ENCODE measurements at places on chromosomes 1 and 21.

DNA sequence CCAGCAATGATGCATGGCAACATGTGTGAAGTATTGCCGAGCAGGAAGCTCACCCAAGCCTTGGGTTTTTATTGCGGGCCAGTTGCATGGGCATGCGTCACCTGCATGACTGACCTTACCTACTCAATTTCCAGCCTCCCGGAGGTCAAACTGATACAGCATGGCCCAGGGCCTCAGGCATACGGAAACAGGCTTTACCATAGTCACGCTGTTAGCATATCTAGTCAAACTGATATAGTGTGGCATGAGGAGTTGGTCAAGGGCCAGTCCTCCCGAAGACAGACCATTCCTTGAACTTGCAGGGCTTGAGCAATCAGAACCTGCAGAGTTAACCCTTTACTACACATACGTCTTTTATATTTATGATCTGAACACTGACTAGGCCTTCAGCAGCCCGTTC, 6.4 kb upstream of the DUSP12 start:
- no peak for DNase-seq

- DNase-seq: peak; percentile 63
Measured at GRCh38 chr1:112388436-112388835, 7.6 kb upstream of the CTTNBP2NL start.

- DNase-seq: no peak
Measured at GRCh38 chr21:37294679-37295078, 27.5 kb upstream of the VPS26C start.

- no peak for DNase-seq
Measured at GRCh38 chr1:34278211-34278610, 101.5 kb downstream of the C1orf94 start.

GRCh38 chr1:17671314-17671705, 83.8 kb upstream of the ACTL8 start:
- DNase-seq: no peak

GRCh38 chr1:98707556-98707955, 46.0 kb downstream of the SNX7 start:
- DNase-seq: no peak

DNA sequence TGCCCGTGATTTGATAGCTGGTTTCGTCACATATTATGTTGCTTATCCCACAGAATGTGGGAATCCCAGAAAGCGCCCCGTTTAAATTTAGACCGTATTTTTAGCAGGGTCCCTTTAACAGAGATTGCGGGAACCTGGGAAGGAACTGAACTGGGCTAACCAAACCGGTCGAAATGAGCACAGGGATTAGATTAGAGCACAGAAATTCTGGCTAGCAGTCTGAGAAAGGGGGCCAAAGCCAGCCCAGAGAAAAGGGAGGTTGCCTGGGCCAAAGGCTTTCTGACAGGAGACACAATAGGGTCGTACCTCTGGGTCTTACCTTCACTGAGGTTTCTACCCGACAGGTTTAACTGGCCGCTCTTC, 327 bp downstream of the LRRC40 start:
- DNase-seq: no peak

DNA sequence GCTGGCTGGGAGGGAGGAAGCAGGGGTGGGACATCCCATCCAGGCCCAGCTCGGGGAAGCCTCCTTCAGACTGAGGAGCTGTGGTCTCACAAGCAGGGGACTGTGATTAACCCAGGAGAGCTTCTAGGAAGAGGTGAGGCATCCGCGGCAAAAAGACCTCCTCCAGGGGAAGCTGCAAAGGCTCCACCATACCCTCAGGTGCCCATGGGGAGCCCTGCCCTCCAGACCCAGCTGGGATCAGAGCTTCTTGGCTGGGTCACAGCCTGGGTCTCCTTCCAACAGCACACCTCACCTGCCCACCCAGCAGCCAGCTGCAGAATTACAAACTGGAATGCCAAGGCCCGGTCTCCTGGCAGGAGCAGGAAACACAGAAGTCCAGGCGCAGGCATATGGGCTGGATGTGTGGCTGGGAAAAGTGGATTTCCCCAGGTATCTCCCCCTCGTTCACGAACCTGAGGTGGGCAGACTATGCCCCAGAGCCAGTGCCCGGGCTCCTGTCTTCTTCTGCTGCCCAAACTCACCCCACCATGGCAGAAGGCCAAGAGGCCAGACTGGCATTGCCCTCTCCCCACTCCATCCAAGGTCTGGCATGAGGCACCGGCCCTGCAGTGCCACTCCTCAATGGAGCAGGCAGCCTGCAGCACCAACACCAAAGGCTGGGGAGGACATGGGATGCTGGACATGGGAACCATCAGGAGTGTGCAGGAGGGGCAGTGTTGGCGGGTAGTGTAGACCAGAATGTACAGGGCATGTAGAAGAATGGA, 15.4 kb upstream of the ARF1 start:
- DNase-seq: no peak

- no peak for DNase-seq
Measured at GRCh38 chr1:209109001-209109785, 474.3 kb upstream of the CAMK1G start.

GRCh38 chr21:25901330-25901979, 166.7 kb downstream of the GABPA start:
- peak; percentile 39 for DNase-seq

GRCh38 chr1:227901239-227901905, 46.4 kb downstream of the WNT9A start:
- no peak for DNase-seq

GRCh38 chr1:94322696-94323095, 85.3 kb upstream of the ARHGAP29 start:
- no peak for DNase-seq

GRCh38 chr1:217133958-217134856, 411.0 kb upstream of the ESRRG start:
- DNase-seq: peak; percentile 21

GRCh38 chr1:85091671-85092280, 43.5 kb upstream of the MCOLN3 start:
- no peak for DNase-seq

GRCh38 chr1:59290193-59290949, 6.5 kb upstream of the FGGY start:
- DNase-seq: peak; percentile 52

- no peak for DNase-seq
Measured at GRCh38 chr21:36582271-36582670, 102.3 kb upstream of the CLDN14 start.

- DNase-seq: no peak
Measured at GRCh38 chr1:24406788-24407187, 6.8 kb downstream of the STPG1 start.

DNA sequence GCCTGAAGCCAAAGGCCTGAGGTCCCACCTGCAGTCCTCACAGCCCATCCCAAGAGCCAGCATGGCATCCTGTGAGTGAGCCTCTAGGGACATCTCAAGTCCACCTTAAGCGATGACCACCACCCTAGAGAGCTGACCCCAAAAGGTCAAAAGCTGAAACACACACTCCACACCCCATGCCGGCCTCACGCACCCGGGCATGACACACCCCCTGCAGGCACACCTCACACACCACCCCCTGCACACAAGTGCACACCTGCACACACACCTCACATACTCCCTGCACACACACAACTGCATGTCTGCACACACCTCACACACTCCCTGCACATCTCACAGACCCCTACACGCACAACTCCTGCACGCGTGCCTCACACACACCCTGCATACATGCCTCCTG, 118.7 kb downstream of the NPHP4 start:
- DNase-seq: no peak

GRCh38 chr1:5333291-5333690, 658.9 kb downstream of the NPHP4 start:
- DNase-seq: no peak

- DNase-seq: no peak
Measured at GRCh38 chr1:81327743-81328142, 473.0 kb upstream of the ADGRL2 start.

GRCh38 chr1:18724801-18725200, 94.2 kb downstream of the PAX7 start:
- no peak for DNase-seq

DNA sequence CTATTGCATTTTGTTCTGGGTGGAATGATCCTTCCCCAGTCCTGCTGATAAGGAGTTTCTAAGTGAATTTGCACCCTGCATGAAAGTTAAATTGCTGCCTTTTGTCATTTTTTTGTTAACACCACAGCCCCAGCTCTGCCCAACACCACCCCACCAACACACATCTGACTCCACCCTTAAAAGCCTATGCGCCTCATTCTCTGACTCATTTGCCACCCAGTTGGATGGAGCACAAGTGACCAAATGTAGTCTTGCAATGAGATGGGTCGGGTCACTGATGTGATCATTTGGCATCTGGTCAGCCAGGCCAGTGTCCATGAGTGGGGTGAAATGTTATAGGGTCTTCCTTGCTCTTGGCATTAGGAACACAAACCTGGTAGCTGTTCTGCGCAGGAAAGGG, 256.8 kb downstream of the KAZN start:
- DNase-seq: no peak

DNA sequence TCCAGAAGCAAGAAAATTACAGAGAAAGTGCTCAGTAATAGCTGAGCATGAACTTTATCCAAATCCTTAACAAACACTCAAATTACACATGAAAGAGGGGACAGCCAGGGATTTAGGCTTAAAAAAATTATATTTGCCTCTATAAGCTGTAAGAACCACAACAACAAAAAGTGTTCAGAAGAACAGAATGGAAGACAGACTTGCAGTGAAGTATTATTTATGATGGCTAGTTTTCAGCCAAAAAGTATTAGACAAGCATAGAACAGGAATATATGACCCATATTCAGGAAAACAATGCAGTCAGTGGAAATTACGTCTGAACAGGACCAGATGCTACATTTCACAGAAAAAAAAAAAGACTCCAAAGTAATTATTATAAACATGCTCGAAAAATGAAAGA, 1246.3 kb downstream of the NCAM2 start:
- DNase-seq: no peak

GRCh38 chr1:42450061-42450460, 5.8 kb downstream of the ZMYND12 start:
- no peak for DNase-seq

GRCh38 chr1:72911656-72912055, 629.3 kb upstream of the NEGR1 start:
- DNase-seq: no peak

DNA sequence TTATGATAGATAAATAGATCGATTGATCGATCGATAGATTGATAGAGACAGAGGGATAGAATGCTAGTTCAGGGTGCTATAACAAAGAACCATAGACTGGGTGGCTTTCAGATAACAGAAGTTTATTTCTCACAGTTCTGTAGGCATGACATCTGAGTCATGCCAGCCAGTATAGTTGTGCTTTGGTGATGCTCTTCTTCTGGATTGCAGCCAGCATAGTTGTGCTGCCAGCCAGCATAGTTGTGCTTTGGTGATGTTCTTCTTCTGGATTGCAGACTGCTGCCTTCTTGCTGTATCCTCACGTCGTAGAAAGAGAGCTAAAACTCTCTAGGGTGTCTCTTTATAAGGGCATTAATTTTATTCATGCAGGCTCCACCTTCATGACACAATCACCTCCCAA, 860.8 kb downstream of the BRINP3 start:
- DNase-seq: peak; percentile 37

DNA sequence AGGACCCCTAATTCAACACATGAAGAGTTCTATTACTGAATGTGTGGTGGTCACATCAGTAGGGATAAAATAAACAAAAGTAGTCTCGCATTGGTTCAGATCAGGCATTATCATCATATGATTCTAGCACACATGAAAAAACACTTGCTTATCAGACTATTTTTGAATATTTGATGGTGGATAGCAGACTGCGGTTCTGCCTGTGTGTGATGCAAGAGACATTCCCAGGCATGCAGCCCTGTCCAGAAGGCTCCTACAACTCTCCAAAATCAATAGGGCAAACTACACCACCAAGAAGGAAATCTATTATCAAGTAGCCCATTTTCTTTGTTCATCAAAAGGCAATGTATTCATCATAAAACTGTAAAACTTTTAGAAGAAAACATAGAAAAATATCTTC, 304.7 kb downstream of the DUSP10 start:
- DNase-seq: peak; percentile 42

DNA sequence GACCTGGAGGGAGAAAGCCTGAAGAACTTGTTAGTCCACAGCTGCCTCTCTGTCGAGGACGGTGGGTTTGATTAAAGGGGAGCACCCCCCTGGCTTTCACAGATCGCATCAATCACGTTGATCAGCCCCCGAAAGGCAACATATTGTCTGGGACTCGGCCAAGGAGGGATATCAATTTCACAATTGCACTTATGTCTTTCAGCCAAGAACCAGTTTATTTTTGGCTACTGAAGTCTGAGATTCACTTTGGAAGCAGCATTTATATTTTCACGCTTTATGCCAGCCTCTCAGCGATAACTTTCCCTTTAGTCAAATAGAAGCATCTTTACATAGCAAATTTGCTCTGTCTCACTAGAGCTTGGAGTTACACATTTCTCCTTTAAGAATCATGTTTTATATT, 253.2 kb upstream of the RRP15 start:
- no peak for DNase-seq

DNA sequence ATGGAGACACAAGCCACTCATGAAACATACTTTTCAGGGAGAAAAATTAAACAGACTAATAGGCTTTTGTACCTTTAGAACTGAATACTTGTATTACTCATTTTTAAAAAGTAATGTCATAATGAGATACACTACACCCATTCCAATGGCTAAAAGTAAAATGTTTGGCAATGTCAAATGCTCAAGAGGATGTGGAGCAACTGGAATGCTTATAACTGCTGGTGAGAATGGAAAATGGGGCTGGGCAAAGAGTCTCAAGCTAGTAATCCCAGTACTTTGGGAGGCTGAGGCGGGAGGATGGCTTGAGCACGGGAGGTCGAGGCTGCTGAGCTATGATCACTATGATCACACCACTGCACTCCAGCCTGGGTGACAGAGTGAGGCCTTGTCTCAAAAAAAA, 86.3 kb downstream of the NKAIN1 start:
- no peak for DNase-seq

GRCh38 chr1:6091823-6092109, 46.1 kb downstream of the KCNAB2 start:
- no peak for DNase-seq

DNA sequence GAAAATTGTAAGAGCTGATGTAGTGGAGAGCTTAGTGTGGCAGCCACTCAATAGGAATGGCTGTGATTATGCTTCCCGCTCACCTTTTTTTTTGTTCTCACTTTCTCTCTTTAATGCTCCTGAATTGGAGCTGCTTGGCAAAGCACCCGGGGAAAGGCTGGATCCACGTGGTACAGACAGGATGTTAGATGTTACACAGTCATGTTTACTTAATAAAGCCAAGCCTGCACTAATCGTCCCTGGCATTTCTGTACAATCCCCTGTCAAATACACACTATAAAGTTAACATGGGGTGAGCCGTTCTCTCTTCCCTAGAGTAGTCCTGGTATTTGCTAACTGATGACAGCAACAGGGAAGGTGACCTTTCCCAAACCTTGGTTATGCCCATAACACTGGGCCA, 187.8 kb downstream of the ZSCAN20 start:
- DNase-seq: no peak

GRCh38 chr1:205593967-205594366, 37.8 kb downstream of the ELK4 start:
- DNase-seq: no peak

All from IMR-90 (cell line).